ENCODE measurements at places on chromosomes 6 and 20.

DNA sequence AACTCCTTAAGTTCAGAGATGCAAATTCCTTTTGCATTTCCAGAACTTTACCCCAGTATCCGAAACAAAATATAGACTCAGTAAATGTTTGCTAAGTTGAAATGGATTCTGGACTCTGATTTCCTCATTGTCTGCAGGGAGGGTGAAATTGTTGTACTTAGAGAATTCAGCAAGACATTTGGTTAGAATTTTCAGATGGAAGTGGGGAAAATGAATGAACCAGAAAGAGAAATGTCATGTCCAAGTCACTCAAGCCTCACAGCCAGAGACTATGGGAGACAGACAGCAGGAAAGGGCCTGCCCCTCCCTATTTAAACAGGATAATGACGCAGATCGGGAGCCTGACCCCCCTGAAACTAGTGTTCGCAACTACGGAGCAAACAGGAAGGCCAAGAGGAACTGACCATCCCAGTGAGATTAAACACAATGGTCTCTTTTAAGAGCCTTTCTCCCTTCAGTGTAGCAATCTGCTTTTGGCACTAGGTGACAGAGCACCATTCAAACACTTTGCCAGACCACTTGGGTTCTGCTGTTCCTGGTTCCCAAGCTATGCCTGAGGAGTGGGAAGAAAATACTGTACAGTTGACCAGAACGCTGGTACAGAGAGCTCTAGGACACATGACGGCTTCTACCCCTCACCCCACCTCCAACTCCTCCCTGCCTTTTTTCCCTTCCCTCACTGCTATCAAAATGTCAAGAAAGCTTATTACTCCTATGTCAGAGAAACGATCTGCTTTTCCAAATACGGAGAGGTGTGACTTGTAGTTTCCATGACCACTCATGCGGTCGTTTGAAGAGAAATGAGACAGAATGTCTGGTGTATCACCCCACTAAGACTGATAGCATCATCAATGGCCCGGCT lies 13.7 kb downstream of the NEDD9 start:
- DNase-seq = no peak

DNA sequence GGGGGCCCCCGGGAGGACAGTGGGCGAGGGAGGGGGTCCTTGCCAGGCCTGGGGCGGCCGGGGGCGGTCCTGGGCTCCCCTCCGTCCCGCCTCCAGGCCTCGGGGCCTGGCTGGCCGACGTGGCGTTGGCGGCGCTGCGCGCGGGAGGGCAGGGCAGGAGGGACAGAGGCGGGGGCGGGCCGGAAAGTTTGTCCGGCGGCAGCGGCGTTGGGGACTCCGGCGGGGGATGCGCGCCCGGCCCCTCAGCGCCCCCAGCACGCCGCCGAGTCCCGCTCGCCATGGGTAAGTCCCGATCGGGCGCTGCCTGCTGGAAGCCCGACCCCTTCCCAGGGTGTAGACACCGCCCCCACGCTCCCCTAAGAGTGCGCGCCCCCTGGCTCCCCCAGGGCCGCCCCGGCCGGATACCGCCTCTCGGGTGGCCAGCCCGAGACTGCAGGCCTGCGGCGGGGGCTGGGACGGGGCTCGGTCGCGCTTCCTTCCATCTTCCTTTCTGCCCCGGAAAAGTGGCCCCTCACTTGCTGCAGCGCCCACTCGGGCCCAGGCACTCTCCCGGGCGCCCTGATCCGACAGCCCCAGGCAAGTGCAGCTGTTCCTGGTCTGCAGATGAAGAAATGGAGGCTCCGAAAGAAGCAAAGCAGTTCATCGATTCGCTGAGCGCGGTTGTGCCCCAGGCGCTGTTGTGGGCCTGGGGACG lies at the start of gene SLC2A10:
TSS of gene SLC2A10 (plus strand) at position 191 of the 694 bp plus-strand sequence. CDS start at position 279, 88 bp downstream.
- no peak for DNase-seq

GRCh38 chr20:1637755-1638154 lies 17.9 kb upstream of the SIRPB1 start:
- no peak for DNase-seq

DNA sequence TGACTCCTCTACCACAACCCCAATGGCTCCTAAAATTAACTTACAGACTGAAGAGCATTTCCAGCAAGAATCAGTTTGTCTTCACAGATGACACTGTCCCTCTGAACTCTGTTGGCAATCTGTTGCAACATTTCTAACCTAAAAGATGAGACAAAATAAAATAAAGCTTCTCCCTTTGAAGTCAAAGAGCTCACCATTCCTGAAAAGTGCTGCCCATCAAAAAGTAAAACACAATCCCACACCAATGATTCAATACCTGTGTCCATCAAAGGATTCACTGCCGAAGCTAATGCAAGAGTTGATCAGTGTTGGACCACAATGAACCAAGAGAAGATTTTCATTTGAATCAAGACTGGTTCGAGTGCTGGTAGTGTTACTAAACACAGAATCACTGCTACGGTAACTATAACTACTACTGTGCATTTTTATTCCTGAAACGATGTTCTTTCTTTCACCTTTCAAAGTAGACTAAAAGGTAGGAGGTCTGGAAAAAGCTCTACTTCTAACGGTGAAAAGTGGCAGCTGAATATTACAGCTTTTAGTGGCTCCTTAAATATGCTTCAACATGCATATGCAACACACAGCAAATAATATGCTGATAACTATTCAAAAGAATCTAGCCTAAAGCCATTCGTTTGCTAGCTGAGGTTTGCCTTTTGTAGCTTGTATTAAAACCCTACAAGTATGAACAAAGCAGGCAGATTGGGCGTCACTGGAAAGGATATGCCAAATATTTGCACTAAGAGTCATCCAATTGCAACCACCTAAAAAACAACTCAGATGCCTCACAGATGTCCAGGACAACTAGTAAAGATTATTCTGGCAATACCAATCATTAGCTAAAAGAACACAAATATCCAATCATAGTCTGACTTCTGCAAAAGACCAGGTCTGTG lies at the start of gene DST:
TSS of gene DST (minus strand) at position 524 of the 896 bp plus-strand sequence.
- no peak for DNase-seq

- peak; percentile 27 for DNase-seq
Measured at GRCh38 chr6:37535759-37536490, 36.2 kb upstream of the CCDC167 start.

DNA sequence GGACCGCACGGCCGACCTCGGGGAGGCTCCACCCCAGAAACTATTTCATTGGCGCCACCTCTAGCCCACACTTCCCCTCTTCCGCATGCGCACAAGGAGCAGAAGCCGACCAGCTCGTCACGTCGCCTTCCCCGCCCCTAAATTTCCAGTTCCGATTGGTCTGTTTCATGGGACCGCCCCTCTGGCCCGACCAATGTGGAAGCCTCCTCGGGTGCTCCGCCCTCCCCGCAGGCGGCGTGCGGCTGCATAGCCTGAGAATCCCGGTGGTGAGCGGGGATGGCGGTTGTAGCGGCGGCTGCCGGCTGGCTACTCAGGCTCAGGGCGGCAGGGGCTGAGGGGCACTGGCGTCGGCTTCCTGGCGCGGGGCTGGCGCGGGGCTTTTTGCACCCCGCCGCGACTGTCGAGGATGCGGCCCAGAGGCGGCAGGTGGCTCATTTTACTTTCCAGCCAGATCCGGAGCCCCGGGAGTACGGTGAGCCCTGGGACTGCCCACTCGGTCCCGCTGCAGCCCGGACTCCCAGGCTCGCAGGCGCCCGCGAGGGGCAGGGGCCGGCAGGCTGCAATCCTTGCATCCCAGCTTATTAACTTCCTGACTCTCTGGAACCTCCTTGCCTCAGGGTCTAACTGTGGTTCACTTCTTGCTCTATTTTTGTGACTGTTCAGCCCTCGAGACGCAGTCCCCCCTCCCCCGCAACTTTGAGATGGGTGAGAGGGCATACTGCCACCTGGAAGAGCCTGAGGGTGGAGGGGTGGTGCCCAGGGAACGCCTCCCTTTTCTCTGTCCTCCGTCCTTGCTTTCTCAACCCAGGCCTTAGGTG lies at the start of gene BCKDHB:
TSS of gene BCKDHB (plus strand) at position 254 of the 818 bp plus-strand sequence. CDS start at position 277, 23 bp downstream.
- DNase-seq = peak; percentile 99

GRCh38 chr20:40583205-40583604 lies 105.8 kb downstream of the MAFB start:
- DNase-seq = no peak

DNA sequence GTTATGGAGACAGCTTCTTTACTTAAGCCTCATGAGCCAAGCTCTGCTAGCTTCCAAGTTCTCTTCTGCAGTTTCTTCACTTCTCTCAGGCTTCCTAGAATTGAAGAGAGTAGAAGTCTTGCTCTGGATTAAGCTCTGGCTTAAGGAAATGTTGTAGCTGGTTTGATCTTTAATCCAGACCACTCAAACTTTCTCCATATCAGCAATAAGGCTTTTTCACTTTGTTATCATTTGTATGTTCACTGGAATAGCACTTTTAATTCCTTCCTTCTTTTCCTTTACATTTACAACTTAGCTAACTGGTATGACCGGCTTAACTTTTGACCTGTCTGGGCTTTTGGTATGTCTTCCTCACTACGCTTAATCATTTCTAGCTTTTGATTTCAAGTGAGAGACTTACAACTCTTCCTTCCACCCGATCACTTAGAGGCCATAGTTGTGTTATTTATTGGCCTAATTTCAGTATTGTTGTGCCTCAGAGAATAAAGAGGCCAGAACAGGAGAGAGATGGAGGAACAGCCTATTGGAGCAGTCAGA lies 236.6 kb upstream of the BMP2 start:
- no peak for DNase-seq

DNA sequence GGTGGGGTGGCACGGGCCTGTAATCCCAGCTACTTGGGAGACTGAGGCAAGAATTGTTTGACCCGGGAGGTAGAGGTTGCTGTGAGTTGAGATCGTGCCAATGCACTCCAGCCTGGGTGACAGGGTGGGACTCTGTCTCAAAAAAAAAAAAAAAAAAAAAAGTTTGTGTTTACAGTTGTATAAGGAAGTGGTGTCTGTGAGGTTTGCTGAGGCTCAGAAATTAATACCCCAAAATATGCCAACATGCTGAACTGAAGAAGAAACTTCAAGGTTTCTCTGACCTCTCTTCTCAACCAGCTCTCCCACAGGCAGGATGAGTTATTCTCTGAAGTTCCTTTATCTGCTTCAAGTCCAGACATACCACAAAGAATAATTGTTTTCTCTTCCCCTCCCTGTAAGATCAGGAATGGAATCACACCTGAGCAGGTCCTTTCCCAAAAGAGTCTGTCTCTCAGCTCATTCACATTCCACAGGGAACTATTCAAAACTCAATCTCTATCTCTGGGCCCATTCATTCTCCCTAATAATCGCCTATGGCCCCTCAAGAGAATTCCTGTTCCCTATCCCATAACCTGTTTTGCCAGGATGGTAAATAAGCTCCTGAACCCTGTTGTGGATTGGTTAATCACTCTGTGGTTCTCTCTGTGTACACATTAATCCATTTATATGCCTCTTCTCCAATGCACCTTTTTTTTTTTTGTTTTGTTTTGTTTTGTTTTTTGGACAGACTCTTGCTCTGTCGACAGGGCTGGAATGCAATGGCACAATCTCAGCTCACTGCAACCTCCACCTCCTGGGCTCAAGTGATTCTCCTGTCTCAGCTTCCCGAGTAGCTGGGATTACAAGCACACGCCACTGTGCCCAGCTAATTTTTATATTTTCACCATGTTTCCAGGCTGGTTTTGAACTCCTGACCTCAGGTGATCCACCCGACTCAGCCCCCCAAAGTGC lies 17.4 kb upstream of the KIFC1 start:
- no peak for DNase-seq

- peak; percentile 44 for DNase-seq
Measured at GRCh38 chr20:3328501-3328900, 79.0 kb downstream of the DNAAF9 start.

DNA sequence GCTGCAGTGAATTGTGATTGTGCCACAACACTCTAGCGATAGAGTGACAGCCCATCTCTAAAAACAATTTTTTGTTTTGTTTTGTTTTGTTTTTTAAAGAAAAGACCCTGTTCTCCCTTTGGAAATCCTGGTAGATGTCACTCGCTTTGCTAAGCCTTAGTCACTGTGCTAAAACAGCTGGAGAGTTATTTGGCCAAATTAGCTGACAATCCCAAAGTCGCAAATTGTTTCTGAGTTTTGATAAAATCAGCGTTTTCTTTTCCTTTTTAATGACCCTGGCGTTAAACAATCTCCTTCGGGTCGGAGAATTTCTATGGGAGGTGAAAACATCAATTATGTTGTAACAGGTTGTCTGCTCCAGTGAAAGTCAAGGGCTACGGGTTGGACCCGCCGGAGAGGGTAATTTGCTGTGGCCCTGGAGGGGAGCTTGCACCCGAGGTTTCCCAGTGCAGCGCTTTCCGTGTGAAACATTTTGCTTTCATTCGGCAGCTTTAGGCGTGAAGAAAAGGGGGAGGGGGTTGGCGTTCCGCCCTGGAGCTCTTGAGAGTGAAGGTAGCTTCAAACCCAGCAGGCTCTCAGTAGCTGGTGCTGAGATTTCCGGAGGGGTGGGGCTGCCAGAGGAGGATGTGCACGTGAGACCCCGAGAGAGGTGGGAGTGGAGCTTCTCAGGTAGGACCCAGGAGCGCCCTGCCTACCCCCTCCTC lies 296.6 kb downstream of the PHACTR1 start:
- peak; percentile 37 for DNase-seq

GRCh38 chr20:37922016-37922415 lies 19.1 kb downstream of the VSTM2L start:
- DNase-seq = no peak

- DNase-seq = no peak
Measured at GRCh38 chr6:54085541-54085940, 25.7 kb upstream of the MLIP start.

- no peak for DNase-seq
Measured at GRCh38 chr20:23368316-23369071, 6.5 kb downstream of the GZF1 start.

DNA sequence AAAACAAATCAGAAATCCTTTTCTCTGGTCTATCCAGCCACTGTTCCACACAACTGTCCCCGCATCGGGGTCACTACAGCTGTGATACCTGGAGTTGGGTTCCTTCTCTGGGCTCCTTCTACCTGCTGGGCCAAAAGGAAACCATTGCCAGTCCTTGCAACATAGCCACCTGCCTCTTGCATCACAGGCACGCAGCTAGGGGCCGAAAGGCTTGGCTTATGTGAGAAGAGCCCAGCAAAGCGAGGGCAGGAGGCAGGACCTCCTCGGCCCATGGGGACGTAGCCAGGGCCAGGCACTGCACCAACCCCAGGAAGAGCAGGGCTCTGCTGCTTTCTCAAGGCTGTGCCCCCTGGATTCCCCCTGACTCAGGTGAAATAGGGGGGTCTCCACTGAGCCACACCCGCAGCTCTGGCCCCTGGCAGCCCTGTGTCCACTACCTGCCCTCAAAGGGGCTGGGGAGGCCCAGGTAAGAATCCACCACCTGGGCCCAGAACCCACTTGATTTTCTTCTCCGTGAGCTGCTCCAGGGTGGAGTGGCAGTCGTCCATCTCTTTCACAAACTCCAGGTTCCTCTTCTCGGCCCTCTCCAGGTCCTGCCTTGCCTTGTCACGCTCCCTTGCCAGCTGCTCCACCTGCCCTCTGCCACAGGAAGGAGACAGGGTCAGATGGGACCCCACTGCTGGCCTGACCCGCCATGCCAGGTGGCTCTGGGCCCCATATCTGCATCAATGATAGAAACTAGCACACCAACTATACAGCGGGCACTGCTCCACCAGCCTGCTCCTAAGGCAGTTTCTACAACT lies 88.9 kb downstream of the GINS1 start:
- no peak for DNase-seq

DNA sequence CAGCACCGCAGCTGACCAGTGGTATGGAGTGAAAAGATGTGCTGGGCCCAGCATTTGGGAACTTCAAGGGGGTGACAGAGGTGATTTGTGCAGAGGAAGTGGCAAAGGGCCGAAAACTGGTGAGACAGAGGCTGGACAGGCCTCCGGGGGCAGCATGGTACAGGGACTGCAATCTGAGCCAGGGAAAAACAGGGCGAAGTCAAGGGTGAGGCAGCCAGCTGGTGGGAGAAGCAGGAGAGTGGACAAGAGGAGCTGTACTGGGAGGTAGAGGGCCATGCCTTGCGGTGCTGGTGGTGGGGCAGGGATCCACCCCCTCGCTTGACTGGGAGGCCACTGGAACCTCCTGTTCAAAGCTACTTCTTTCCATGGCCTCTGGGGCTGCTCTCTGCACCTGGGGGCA lies 7.3 kb upstream of the GFRA4 start:
- no peak for DNase-seq
